ENCODE measurements at places on chromosomes 5 and 9.

DNA sequence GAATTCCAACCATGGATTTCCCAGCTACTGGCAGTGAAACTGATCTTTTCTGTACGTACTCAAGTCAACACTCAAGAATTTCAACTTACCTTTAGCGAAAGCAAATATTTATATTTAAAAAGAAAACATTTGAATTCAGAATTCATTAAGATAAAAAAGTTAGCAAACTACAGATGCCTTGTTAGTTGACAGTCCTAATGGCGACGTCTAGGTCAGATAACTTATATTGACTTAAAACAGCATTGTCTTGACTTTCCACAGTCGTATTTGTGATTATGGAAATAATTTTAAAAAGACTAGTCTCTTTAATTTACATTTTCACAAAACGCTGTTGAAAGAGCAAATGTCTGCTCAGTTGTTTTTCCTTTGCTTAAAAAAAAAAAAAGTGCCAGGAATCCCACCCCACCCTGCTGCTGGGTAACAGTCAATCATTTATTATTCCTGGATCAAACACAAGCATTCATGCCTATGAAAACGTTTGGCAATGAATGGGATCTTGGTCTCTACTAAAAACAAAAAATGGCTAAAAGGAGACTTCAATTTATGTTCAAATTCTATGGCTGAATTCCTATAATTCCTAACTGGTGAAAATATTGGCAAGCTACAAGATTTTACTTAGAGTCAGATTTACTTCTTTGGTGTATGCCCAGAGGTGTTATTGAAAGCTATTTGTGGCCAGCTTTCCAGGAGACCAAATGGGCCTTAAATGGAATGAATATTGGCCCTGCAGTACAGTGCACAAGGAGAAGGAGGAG, 22.0 kb downstream of the OR2S2 start:
- DNase-seq = peak; percentile 84

DNA sequence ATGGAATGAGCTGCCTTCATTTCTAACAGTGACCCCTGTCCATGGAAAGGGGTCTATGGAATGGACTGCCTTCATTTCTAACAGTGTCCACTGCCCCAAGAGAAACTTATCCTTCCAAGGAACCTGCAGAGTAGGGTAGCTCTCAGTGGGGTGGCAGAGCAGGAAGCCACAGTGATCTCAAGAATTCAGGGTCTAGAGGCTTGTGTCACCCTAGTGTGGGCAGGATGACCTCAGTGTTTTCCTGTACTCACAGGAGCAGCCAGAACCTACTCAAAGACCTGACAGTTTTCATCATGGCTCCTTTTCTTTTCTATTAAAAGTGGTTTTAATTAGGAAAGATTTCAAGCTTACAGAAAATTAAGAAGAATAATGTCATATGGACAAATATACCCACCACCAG, 27.5 kb downstream of the SEC61B start:
- DNase-seq = no peak

GRCh38 chr9:113785334-113785733, 90.8 kb upstream of the ZNF618 start:
- no peak for DNase-seq

DNA sequence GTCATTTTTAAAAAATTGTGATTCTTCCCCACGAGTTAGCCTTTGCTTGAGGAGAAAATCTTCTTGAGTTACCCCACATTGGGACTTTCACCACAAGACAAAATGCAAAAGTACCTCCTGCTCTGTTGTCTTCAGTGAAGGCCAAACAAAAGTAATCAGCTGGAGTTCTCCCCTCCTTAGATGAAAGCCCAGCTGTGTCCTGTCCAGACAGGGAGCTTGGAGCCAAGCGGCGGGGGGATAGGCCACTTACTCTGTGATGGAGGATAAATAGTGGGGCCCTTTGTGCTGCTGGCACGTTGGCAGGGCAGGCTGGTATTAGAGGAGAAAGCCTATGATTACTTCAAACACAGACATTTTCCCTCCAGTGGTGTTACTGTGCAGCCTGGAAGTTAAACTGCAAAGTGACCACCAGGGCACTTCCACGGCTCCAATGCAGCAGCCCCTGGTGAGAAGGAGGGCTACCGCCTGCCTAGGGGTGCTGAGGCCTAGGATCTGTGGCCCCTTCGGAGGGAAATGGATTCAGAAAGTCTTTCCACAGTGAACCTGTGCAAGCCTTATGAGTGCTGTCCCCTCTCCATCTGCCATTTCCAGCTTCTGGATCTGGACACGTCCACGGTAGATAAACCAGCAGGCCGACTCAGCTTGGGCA, 155.0 kb downstream of the TMEM167A start:
- no peak for DNase-seq

GRCh38 chr9:134597957-134598883, 43.4 kb upstream of the COL5A1 start:
- DNase-seq = no peak

DNA sequence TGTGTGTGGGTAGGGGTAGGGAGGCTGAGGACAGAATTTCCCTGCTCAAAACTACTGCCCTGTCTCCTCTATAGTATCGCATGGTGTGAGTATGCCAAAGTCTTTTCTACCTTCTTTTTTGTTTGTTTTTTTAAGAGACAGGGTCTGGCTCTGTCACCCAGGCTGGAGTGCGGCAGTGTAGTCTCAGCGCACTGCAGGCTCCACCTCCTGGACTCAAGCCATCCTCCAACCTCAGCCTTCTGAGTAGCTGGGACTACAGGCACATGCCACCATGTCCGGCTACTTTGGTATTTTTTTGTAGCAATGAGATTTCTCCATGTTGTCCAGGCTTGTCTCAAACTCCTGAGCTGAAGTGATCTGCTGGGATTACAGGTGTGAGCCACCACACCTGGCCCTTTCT, 2.5 kb downstream of the SRP19 start:
- no peak for DNase-seq

Data from fibroblast of skin of left quadriceps (primary cell).